ENCODE measurements at places on chromosomes 13 and 19.
A peak's percentile ranks its signal among the peaks of the same experiment; 100 is the strongest.

- peak; percentile 64 for DNase-seq
Observed at GRCh38 chr13:112887557-112887991, 81.4 kb upstream of the MCF2L start.

GRCh38 chr19:38280030-38280921 lies 15.9 kb downstream of the SPINT2 start:
- no peak for DNase-seq

DNA sequence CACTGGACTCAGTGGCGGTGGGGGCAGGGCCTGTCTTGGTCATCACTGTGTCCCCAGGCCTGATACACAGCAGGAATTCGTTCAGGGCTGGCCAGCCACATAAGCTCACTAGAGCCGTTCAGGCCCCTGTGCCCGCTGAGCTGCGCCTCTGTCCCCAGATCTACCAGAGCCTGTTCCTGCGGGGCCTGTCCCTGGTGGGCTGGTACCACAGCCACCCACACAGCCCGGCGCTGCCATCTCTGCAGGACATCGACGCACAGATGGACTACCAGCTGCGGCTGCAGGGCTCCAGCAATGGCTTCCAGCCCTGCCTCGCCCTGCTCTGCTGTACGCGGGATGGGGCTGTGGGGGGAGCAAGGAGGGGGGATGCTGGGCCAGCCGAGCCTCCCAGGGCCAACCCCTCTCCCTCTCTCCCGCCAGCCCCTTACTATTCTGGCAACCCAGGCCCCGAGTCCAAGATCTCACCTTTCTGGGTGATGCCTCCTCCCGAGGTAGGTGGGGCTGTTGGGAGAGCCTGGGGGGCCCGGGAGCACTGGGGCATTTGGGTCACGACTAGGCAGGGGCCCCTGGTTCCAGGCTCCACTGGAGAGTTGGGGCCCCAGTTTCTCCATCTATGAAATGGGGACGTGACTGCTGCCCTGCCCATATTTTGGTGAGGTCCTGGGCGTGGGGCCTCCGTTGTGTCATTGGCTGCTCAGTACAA lies 13.9 kb downstream of the MPND start:
- DNase-seq = peak; percentile 86

GRCh38 chr13:20582026-20582425 lies 15.1 kb downstream of the IFT88 start:
- no peak for DNase-seq

DNA sequence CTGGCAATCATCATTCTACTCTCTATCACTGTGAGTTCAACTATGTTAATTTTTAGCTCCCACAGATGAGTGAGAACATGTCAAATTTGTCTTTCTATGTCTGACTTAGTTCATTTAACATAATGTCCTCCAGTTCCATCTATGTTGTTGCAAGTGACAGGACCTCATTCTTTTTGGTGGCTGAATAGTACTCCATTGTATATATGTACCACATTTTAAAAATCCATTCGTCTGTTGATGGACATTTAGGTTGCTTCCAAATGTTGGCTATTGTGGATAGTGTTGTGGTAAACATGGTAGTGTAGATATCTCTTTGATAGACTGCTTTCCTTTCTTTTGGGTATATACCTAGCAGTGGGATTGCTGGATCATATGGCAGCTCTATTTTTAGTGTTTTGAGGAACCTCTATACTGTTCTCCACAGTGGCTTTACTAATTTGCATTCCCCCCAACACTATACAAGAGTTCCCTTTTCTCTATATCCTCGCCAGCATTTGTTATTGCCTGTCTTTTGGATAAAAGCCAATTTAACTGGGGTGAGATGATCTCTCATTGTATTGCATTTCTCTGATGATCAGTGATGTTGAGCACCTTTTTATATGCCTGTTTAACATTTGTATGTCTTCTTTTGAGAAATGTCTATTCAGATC lies 124.1 kb downstream of the PCCA start:
- no peak for DNase-seq

DNA sequence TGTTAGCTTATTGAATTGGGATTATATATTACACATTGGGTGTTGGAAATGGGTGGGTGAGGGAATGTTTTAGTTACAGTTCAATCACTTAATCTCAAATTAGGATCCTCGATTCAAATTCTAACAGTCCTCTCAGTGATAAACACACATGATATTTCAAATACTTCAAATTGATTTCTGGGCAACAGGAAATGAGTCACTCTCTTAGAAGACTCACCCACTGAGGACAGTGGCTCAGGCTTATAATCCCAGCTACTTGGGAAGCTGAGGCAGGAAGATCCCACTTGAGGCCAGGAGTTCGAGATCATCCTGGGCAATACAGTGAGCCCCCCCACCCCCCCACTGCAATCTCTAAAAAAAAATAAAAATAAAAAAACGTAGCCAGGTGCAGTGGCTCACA lies 435.3 kb downstream of the KLF12 start:
- DNase-seq = no peak
